ENCODE measurements at places on chromosomes 3 and 15. TPM values are rescaled to one million over a fixed set of nuclear protein-coding genes. Genes with fewer than 3 reads are reported as not detected.

DNA sequence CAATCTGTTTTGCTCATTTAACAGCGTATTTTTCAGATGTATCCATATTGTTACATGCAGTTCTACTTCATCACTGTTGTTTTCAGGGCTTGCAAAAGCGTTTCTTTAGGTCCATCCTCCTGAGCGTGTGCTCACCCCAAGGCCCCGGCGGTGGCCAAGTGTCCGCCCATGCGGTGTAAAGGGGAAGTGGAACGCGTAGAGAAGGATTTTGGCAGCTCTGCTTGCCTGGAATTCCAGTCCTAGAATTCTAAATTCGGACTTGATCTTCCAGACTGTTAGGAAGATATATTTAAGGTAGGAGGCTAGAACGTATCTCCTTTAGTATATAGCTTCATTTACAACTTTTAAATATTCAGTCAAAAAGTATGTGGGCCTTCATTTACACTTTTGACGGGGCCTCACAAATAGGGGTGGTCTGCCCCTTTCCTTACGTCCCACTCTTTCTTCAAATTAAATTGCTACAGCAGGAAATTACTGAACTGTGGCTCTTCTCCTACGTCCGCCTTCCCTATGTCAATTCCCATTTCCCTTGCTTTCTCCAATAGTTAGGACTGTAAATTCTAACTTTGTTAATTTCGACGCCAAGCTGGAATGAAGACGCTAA, 609 bp upstream of the TBC1D23 start:
- H3K27me3 ChIP-seq, result no peaks in the 10 kb centered on the region
- H3K27ac ChIP-seq, result no peak overlapping the region
- H3K4me1 ChIP-seq, result peaks cover 16% of the 10 kb centered on the region
- H3K36me3 ChIP-seq, result no peaks in the 10 kb centered on the region

ZNF501 gene
- 8.8 TPM for total RNA-seq

COPS2 gene
- 50.7 TPM for total RNA-seq

DNA sequence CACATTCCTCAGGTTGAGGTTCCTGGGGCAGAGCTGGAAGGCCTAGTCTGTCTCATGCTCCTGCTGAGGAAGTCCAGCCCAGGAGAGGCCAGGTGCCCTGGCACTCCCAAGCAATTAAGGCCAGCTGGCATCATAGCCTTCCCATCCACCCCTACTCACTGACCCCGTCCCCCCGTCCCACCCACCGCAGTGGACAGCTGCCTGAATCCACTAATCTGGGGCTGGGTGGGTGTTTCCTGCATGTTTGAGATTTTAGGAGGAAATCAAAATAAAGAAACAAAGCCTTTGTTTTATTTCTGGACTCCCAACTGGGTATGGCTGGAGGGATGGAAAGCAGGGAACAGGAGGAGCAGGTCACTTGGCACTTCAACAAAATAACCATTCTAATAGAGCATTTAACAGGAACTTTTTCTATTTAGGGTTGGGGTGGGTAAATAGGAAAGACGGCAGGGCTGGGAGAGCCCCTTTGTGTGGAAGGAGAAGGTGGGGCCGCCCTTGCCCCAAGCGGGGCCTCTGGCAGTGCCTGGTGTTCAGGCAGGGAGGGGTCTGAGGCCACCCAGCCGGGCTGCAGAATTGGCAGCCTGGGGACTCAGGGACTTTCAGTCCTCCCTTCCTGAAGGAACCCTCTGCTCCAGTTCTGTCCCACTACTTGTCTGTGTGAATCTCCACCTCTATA, 8.5 kb downstream of the MRAS start:
- H3K4me3 ChIP-seq, result no peak overlapping the region

GRCh38 chr15:83886321-83886720, 232.4 kb downstream of the ADAMTSL3 start:
- H3K36me3 ChIP-seq, result no peaks in the 10 kb centered on the region
- H3K27me3 ChIP-seq, result no peaks in the 10 kb centered on the region
- DNase-seq, result no peak
- no peaks in the 10 kb centered on the region for H3K4me1 ChIP-seq
- H3K4me3 ChIP-seq, result no peak overlapping the region

SLC22A13 gene
- total RNA-seq, result 0.90 TPM

- H3K4me1 ChIP-seq, result peaks cover 40% of the 10 kb centered on the region
- H3K36me3 ChIP-seq, result no peaks in the 10 kb centered on the region
- DNase-seq, result peak; percentile 79
- peak overlapping the region; percentile 45 for H3K27ac ChIP-seq
- peak overlapping the region; percentile 43 for H3K4me3 ChIP-seq
Observed at GRCh38 chr3:47227678-47228077, 54.9 kb downstream of the KIF9 start.

- DNase-seq, result no peak
- H3K27me3 ChIP-seq, result no peaks in the 10 kb centered on the region
- H3K4me1 ChIP-seq, result no peaks in the 10 kb centered on the region
- no peak overlapping the region for H3K27ac ChIP-seq
Observed at GRCh38 chr15:98698792-98699191, 50.5 kb downstream of the IGF1R start.

DNA sequence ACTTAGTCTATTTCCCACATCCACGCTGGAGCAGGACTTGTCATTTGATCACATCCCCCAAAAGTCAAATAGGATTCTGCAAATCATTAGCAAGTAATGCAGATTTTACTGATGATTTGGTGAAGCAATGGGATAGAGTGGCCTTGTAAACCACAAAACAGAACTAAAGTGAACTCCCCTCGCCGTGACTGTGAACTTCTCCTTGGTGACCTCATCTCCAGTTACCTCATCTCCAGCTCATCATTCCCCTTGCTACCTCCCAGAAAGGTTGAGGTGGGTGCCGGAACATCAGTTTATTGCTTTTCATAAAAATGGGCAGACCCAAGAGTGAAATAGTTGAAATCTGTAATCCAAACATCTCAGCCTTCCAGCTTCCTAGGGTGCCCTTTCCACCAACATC, 36.7 kb upstream of the ADPGK start:
- DNase-seq, result no peak
- H3K27ac ChIP-seq, result no peak overlapping the region
- H3K36me3 ChIP-seq, result no peaks in the 10 kb centered on the region
- no peak overlapping the region for H3K4me3 ChIP-seq
- H3K27me3 ChIP-seq, result no peaks in the 10 kb centered on the region

GRCh38 chr15:88472225-88472624, 4.7 kb downstream of the MRPS11 start:
- no peak overlapping the region for H3K27ac ChIP-seq
- no peaks in the 10 kb centered on the region for H3K27me3 ChIP-seq
- peaks cover 35% of the 10 kb centered on the region for H3K36me3 ChIP-seq
- DNase-seq, result no peak
- peaks cover 12% of the 10 kb centered on the region for H3K4me1 ChIP-seq
